ENCODE measurements at places on chromosomes 5 and 9. TPM values are rescaled to one million over a fixed set of nuclear protein-coding genes. Genes with fewer than 3 reads are reported as not detected.

GRCh38 chr9:122342323-122343050 is 28.3 kb upstream of the PTGS1 start:
- peaks cover 4% of the 10 kb centered on the region for H3K4me1 ChIP-seq
- H3K27ac ChIP-seq, result no peak overlapping the region
- DNase-seq, result no peak
- H3K36me3 ChIP-seq, result no peaks in the 10 kb centered on the region

DNA sequence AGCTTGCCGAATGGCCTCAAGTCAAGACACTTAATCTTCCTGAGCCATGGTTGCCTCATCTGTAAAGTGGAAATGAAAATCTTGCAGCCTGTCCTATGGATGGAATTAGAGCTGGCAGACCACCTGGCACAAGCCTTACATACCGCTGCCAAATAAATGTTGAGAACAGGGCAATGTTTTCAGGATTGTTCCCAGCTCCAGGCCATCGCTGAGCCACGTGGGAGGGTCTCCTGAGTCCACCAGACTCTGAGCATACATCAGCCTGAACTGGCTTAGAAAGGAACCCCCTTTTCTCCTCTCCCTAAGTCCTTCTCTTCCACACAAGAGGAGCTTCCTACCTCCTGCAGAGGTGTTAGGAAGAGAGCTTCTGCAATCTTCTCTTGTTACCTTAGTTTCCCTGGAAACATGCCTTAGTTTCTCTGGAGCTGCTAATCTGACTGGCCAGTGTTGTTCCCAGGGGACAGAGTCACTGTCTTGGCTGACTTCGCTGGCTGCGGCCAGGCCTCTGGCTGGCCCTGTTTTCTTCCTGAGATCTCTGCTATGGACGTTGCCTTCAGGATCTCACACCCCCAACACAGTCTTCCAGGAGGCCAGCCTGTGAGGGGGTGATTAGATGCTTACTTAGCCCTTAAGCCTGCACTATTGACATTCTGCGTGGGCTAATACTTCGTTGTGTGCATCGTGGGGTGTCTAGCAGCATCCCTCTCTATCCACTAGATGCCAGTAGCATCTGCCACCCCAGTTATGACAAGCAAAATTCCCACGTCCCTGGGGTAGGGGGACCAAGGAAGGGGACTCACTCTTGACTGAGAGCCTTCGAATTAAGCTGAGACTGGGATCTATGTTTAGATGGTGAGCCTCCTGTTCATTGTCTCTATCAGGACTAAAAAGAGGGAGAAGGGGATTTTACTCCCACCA is 62.2 kb downstream of the BOD1 start:
- H3K36me3 ChIP-seq, result no peaks in the 10 kb centered on the region
- DNase-seq, result no peak
- peaks cover 5% of the 10 kb centered on the region for H3K27me3 ChIP-seq
- no peak overlapping the region for H3K27ac ChIP-seq
- H3K4me3 ChIP-seq, result no peak overlapping the region

The AK8 gene
- total RNA-seq, result 0.63 TPM

The TAL2 gene
- 0.35 TPM for total RNA-seq

- H3K36me3 ChIP-seq, result no peaks in the 10 kb centered on the region
- no peak overlapping the region for H3K4me3 ChIP-seq
- DNase-seq, result no peak
These were observed 575.6 kb upstream of the GRAMD2B start for GRCh38 chr5:125847561-125847960.

DNA sequence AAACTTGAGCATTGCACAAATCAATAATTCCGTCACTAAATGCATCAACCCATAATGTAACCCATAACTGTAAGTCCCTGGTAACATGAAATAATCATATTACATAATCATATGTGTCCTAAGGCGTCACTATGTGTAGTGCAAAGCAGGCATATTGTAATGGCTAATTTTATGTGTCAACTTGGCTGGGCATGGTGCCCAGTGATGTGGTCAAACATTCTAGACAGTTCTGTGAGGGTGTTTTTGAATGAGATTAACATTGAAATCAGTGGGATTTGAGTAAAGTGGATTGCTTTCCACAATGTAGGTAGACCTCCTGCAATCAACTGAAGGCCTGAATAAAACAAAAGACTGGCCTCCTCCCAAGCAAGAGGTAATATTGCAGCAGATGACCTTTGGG is 794.4 kb upstream of the ACO1 start:
- H3K4me3 ChIP-seq, result no peak overlapping the region
- H3K36me3 ChIP-seq, result no peaks in the 10 kb centered on the region
- H3K27ac ChIP-seq, result no peak overlapping the region
- no peaks in the 10 kb centered on the region for H3K27me3 ChIP-seq

DNA sequence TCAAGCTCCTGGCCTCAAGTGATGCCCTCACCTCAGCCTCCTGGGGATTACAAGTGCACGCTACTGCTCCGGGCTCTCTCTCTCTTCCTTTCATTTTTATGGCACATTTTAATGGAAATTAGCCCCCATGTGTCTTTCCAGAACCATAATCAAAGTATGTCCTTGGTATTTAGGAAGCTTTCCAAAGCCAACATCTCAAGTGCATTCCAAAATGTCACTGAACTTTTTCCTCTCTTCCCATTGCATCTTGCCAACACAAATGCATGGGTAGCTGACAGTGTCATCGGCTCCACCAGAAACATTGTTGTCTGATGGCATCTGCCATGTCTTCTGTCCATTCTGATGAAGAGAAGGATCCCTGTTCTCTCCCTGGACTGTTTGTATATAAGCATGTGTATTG is 90.5 kb upstream of the ANXA1 start:
- H3K4me1 ChIP-seq, result no peaks in the 10 kb centered on the region
- peaks cover 6% of the 10 kb centered on the region for H3K27me3 ChIP-seq
- H3K27ac ChIP-seq, result no peak overlapping the region
- DNase-seq, result no peak

The DNAJC18 gene
- 25.7 TPM for total RNA-seq
